ENCODE measurements at places on chromosomes 4 and X.

DNA sequence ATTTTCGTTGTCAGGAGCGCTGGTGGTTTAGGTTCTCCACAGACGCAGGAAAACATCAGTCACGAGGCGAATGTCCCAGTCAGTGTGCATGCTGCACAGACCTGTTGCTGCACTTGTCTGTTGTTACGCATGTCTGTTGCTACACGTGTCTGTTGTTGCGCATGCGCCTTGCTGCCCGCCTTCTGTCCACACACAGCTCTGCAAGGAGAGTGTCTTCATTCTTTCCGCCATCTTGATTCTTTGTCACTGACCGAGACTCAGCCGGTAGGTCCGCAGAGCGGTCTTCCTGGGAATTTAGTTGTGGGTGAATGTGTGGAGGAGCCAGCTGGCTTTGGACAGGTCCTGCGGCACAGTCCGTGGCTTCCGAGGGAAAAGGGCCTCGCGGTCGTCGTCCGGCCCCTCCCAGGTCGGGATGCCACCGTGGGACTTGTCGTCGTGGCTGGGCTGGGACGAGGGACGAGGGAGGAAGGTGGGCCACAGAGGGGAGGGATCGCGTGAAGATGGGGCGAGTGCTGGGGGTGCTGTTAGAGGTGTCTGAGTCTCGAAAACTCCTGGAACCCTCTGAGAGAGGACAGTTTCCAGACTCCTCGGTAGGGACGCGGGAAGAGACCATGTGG lies at the start of gene PAGE2B:
Gene PAGE2B, plus strand, starts transcription at position 180 of the 617 bp plus-strand sequence. CDS start 1,012 bp downstream, outside the sequence.
- no peak for DNase-seq

DNA sequence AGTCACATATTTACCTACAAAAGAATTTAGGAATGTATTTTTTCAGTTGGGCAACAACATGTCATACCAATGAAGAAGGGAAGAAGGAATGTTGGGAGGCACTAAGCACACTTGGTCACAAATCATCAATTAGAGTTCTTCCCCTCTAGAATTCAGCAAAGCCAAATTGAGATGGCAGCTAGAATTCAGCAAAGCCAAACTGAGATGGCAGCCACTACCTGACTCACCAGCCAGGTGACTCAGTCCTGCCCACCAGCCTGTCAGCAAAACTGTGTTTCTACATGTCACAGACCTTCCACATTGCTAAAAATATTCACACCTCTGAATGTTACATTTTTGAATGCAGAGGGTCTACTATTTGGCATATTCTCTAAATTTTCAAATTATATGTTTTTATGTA lies 63.2 kb upstream of the NOCT start:
- DNase-seq, result no peak

GRCh38 chr4:14308229-14308651 lies 680.7 kb upstream of the BOD1L1 start:
- DNase-seq, result no peak

- DNase-seq, result no peak
Observed at GRCh38 chr4:25535278-25535677, 120.4 kb upstream of the SLC34A2 start.

GRCh38 chr4:8195431-8195830 lies 3.7 kb upstream of the SH3TC1 start:
- no peak for DNase-seq

DNA sequence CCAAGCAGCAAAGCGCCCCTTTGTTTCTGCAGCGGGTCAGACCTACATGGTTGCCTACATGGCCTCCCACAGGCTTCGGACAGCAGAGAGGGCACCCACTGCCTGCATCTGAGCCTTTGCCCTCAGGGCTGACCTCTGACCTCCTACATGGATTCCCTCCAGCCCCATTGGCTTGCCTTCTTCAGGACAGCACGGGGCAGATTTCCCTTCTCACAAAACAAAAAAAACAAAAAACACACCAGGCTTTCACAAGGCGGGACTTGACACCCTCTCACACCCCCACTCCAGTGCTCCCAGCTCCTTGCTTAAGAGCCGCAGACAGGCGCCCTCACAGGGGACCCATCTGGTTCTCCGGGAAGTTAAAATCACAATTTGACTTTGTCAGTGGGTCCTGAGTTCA lies 32.9 kb downstream of the ZFYVE28 start:
- no peak for DNase-seq

DNA sequence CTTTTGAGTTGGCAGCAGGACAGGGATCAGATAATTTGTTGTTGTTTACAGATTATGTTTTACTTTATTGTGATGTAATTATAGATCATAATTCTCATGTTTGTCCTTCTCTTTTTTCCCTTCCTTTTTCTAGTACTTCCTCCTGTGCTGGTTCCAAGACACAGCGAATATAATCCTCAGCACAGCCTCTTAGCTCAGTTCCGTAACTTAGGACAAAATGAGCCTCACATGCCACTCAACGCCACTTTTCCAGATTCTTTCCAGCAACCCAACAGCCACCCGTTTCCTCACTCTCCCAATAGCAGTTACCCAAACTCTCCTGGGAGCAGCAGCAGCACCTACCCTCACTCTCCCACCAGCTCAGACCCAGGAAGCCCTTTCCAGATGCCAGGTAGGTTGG lies 58.0 kb downstream of the SMAD1 start:
- DNase-seq, result no peak

GRCh38 chrX:105723966-105724735 lies 98.2 kb upstream of the NRK start:
- DNase-seq, result no peak

GRCh38 chrX:67731061-67731460 lies 187.2 kb downstream of the AR start:
- no peak for DNase-seq

DNA sequence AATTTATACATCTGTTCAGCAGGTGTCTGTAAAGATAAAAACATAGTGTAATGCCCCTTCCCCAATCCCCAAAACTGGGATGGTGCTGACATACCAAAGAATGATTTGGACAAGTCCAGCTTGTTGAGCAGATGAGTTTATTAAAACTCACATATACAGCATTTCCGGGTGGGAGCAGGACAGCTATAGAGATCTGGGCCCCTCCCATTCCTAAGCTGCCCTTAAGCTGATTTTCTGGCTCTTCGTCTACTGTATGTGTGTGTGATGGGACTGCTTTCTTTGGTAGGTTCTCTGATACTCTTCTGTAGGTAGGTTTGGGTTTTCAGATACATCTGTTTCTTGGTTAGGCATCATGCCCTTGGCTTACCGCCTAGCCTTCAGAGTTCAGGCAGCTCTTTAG lies 703.7 kb upstream of the PCDH10 start:
- DNase-seq, result no peak

GRCh38 chr4:56656346-56656643 lies 24.8 kb downstream of the HOPX start:
- no peak for DNase-seq

DNA sequence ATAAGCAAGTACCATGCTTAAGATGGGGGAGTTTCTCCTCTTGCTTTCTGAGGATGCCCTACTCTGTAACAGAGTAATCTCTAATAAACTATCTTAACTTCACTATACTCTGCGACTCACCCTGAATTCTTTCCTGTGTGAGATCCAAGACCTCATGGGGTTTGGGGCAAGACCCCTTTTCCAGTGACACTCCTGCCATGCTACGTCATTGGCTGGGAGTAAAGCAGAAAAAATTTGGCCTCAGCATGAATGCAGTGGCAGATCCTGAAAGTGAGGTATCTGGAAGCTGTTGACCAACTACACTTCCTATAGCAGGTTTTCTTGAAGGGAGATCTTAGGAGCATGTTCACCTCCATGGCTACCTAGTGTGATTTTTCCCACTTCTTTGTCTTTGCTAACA lies 109.1 kb upstream of the MED14 start:
- no peak for DNase-seq

- DNase-seq, result no peak
Observed at GRCh38 chr4:139416073-139416673, 37.7 kb upstream of the RAB33B start.

GRCh38 chrX:112738347-112739033 lies 58.8 kb upstream of the LHFPL1 start:
- no peak for DNase-seq

GRCh38 chr4:54065282-54066087 lies 1.1 kb upstream of the CHIC2 start:
- DNase-seq, result no peak

DNA sequence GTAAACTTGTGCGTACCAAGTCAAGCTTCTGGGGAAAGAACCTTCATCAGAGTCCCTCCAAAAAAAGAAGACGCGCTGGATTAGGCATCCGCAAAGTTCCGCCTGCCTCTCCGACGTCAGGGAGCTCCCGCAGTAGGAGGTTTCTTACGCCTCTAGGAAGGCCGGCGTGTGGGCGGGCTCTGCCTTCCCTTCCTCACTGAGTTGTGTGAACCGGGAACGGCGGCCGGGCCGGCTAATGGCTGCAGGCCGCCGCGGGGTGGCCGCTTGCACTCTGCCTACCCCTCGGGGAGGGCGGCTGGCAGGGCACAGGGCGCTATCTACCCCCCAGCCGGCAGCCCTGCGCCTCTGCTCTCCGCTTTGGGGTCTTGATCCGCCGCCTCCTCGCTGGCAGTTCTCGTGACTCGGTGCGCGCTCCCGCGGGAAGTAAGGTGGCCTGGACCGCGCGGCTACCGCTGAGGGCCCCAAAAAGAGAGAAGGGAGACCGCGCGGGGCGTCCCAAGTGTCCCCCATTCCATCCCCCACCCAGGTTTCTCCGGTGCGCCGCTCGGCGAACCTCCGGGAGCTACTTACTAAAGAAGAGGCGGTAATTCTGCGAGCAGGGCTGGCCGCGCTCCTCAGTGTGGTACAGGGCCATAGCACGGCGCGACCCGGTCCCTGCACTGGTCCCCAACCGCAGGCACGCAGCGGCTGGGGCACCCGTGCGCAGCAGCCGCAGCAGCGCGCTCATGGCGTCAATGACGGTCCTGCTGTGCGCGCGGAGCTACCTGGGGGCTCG lies at the start of gene PPA2:
Gene PPA2, minus strand, starts transcription at position 739 of the 775 bp plus-strand sequence. Its CDS starts 12 bp downstream, at position 727.
- DNase-seq, result peak; percentile 47

- no peak for DNase-seq
Observed at GRCh38 chr4:162151850-162152249, 11.9 kb downstream of the FSTL5 start.

DNA sequence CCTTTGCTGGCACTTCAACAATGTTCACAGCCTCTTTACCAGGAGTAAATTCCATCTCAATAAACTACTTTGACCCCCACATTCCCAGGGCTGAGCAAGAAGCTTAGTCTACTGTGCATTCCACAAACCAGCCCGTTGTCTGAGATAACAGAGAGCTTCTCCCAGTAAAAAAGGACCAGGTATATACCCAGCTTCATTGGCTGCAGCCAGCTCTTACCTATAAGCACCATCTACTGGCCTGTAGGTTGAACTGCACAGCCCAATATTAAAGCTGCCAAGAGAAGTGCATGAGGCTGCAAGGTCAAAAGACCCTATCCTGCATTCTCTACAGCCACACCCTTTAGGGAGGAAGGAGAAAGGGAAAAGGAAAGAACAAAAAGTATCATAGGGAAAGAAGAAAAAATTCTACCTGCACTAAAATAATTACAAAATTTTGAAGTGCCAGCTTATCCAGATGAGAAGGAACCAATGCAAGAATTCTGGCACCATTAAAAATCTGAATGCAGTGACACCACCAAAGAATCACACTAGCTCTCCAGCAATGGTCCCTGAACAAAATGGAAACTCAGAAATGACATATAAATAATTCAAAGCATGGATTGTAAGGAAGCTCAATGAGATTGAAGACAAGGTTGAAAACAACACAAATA lies 45.7 kb upstream of the INTU start:
- no peak for DNase-seq

- no peak for DNase-seq
Observed at GRCh38 chr4:141635736-141636081, 674 bp upstream of the IL15 start.

- no peak for DNase-seq
Observed at GRCh38 chr4:147772056-147772455, 40.2 kb downstream of the ARHGAP10 start.

Data from activated CD8-positive, alpha-beta memory T cell treated with anti-CD3 and anti-CD28 coated beads for 1 hour (primary cell).